ENCODE measurements at places on chromosomes 1 and 21.

DNA sequence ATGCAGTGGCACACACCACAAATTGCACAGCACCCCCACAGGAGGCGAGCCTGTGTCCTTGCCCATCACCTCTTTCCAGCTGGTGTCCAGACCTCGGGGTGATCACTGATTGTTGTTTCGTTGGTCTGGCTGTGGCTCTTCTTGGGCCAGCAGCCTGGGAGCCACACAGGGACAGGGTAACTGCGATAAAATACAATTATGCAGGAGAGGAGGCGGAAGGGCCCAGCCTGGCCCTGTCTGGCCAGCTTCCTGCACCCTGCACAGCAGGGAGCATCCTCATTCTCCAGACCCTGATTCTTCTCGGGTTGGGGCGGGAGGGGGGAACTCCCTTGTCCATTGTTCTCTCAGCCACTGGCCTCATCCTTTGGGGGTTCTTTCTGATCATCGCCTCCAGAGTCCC is 83.6 kb downstream of the ADARB1 start:
- no peak for DNase-seq

- no peak for DNase-seq
Measured at GRCh38 chr1:227766015-227766634, 30.9 kb downstream of the SNAP47 start.

GRCh38 chr1:243554686-243555085 is 295.4 kb downstream of the AKT3 start:
- no peak for DNase-seq

- no peak for DNase-seq
Measured at GRCh38 chr1:205470131-205470530, 14.3 kb upstream of the BLACAT1 start.

DNA sequence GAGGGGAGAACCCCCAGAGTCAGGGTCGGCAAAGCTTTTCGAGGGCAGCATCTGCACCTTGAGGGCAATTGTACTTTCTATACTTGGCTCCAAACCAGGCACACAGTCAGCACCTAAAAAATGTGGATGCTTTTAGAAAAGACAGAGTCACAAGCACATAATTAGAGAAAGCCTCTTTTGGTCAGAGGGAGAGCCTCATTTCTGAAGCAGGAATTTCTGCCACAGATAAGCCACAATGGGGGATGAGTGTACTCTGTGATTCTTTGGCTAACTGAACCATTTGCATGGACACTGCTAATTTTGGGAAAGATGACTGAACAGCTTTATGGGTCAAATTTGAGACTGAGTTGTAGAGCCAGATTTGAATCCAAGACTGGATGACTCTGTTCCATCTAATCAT is 635.7 kb downstream of the KIF26B start:
- no peak for DNase-seq

DNA sequence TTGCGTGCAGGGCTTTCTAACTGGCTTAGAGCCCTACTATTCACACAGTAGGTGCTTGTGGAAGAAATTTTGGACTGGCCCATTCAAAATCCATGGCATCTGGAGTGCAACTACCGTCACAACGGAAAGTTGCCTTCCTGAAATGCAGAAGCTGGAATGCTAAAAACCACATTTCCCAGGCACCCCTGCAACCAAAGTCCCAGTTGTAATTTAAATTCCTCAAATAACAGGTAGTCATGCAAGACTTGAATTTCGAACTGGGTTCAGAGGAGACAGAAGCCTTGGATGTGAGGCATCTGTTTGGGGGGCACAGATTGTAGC is 186.7 kb downstream of the TOMM20 start:
- DNase-seq = no peak

GRCh38 chr1:9601942-9602793 is 13.5 kb downstream of the TMEM201 start:
- no peak for DNase-seq

GRCh38 chr1:36116901-36117300 is 8.1 kb downstream of the COL8A2 start:
- DNase-seq = no peak

GRCh38 chr1:221753828-221754188 is 11.9 kb upstream of the DUSP10 start:
- DNase-seq = no peak

DNA sequence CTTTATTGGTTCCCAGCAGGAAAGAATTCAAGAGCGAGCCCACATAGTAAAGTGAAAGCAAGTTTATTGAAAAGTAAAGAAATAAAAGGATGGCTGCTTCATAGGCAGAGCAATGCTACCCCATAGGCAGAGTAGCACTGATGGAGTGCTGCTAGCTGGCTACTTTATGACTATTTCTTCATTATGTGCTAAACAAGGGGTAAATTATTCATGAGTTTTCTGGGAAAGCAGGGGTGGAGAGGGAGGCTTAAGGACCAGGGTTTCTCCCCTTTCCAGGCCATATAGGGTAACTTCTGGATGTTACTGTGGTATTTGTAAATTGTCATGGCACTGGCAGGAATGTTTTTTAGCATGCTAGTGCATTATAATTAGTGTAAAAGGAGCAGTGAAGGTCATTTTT is 1271.4 kb downstream of the KCNT2 start:
- DNase-seq = no peak

DNA sequence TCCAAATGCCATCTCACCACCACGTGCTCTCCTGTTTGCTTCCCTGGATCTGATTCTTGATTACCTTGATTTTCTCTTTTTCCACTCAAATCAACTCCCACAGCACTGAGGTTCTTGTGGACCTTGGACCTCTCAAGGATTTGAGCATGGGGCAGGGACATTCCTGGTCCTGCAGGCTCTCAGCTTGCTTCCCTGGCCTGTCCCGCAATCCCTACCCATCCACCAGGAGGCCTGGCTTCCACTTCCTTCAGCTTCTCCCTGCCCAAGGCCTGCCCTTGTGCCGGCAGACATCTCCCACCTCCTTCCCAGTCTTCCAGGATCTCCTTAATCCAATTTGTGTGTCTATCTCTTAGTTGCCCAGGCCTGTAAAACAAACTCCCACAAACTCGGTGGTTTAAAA is 21.6 kb downstream of the PLA2G2A start:
- DNase-seq = no peak

GRCh38 chr1:9699361-9699760 is 47.8 kb downstream of the PIK3CD start:
- DNase-seq = no peak

DNA sequence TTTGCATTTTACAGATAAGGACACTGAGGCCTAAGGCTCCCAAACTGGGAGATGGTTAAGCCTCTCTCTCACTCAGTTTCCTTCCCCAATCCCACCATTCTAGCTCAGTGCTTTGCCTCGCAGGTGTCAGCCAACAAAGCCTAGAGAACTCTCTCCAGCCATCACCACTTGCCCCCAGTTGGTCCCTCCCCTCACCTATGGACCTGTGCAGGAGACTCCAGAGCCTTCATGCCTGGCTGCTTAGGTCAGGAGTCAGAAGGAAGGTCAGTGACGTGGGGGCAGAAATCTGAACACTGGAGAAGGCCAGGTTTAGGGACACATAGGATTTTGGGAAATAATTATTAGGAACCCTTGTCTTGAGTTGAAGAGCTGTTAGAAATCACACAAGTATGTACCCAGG is 295.3 kb downstream of the PTPRU start:
- no peak for DNase-seq

DNA sequence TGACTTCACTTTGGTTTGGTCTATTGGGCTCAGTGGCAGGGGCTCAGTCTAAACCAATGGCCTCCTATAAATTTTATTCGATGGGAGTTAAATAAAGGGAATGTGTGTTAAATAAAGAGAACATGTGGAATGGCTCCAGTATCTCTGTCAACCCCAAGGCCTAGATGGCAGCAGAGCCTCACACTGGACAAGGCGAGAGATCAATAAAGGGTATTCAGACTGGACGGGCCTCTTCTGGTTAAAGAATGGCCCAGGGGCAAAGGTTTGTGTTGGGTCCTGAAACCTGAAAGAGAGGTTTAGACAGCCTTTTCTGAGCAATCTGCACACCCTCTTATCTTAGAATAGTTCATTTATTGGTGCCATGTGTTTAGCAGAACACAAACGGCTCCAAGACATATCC is 34.7 kb downstream of the SH3BP5L start:
- DNase-seq = no peak

- DNase-seq = no peak
Measured at GRCh38 chr1:115669886-115670285, 28.1 kb downstream of the VANGL1 start.

GRCh38 chr1:182244451-182244850 is 147.1 kb downstream of the GLUL start:
- DNase-seq = no peak

GRCh38 chr1:89274411-89274857 is 1.8 kb upstream of the GBP5 start:
- DNase-seq = no peak

GRCh38 chr1:81813691-81814090 is 13.0 kb downstream of the ADGRL2 start:
- no peak for DNase-seq

DNA sequence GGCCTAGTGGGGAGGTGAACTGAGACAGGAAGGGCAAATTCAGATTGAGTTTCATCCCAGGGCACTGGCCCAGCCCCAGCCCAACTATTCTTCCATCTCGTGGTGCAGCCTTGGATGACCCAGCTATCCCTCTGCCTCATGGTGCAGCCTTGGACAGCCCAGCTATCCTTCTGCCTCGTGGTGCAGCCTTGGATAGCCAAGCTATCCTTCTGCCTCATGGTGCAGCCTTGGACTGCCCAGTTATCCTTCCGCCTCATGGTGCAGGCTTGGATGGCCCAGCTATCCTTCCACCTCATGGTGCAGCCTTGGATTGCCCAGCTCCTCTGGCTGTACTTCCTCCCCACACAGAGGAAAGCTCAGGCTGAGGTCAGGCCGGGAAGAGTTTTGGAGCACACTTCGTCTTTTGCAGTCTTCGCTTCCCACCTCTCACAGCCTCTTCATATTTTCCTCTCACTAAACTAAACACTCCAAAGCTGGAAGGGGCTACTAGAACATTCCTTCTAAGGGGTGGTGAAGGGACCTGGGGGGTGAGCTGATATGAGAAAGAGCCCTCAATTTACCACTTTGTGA is 69.8 kb upstream of the TTC34 start:
- no peak for DNase-seq

GRCh38 chr1:159965263-159965662 is 11.2 kb upstream of the SLAMF9 start:
- no peak for DNase-seq

DNA sequence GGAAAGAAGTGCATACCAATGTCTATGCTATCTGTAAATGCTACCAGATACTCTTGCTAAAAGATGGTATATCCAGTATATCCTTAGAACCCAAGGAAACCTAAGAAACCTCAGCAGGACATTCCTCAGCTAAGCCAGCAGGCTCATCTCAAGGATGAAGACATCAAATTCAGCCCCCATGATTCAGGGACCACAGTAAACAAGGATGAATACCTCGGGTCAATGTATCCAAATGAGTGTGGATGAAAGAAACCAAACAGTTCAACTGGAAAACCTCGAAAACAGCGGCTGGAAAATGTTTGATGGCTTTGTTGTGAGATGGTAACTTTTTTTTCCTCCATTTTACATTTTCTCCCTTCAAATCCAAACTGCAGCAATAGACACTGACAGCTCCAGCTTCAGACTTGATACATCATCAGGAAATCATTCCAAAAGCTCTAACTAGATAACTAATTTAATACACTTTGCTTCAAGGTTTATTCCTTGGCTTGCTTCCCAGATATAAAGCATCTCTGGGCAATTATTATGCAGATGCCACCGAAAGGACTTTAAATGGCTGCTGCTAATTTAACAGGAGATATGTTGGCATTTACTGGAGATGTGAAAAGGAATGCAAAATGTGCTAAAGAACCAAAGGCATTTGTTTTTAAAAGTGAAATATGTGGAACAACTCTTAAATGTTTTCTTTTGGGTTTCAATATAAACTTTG is 73.6 kb downstream of the SMYD2 start:
- DNase-seq = no peak

GRCh38 chr1:184158896-184159681 is 107.6 kb downstream of the TSEN15 start:
- no peak for DNase-seq

- DNase-seq = no peak
Measured at GRCh38 chr1:158930504-158930903, 848 bp upstream of the PYHIN1 start.

Measured in GM18507 (cell line).